ENCODE measurements at places on chromosomes 12 and 14. TPM values are rescaled to one million over a fixed set of nuclear protein-coding genes. Genes with fewer than 3 reads are reported as not detected.

DNA sequence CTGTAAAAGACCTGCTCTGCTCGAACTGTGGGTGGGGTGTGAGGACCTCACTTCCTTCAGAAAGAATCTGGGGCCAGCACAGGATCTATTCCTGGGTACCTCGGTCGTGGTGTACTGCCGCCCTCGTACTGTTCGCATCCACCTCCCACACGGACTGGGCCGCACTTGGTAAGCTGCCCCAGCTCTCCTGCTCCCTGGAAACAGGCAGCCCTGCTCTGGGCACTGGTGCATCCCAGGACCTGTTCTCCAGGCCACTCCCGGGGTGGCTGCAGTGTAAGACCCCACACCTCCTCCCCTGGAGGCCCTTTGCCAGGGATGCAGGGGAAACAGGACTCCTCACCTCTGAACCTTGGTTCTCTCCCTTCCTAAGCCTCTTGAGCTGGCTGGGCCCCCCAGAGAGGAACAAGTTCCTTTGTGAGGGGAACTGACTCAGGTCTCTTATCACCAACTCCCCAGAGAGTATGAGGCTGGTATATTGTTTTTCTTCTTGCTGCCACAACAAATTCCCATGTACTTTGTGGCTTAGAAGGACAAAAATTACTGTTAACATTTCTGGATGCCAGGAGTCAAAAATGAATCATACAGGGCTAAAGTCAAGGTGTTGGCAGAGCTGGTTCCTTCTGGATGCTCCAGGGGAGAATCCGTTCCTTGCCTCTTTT lies 276.5 kb downstream of the NUAK1 start:
- H3K36me3 ChIP-seq, result no peaks in the 10 kb centered on the region
- no peaks in the 10 kb centered on the region for H3K4me1 ChIP-seq
- no peak overlapping the region for H3K4me3 ChIP-seq
- H3K27ac ChIP-seq, result no peak overlapping the region
- H3K27me3 ChIP-seq, result no peaks in the 10 kb centered on the region
- DNase-seq, result no peak

- H3K4me3 ChIP-seq, result no peak overlapping the region
- H3K4me1 ChIP-seq, result no peaks in the 10 kb centered on the region
- H3K36me3 ChIP-seq, result no peaks in the 10 kb centered on the region
- no peaks in the 10 kb centered on the region for H3K27me3 ChIP-seq
- no peak for DNase-seq
Measured at GRCh38 chr12:131867891-131868675, 26.3 kb upstream of the ULK1 start.

DNA sequence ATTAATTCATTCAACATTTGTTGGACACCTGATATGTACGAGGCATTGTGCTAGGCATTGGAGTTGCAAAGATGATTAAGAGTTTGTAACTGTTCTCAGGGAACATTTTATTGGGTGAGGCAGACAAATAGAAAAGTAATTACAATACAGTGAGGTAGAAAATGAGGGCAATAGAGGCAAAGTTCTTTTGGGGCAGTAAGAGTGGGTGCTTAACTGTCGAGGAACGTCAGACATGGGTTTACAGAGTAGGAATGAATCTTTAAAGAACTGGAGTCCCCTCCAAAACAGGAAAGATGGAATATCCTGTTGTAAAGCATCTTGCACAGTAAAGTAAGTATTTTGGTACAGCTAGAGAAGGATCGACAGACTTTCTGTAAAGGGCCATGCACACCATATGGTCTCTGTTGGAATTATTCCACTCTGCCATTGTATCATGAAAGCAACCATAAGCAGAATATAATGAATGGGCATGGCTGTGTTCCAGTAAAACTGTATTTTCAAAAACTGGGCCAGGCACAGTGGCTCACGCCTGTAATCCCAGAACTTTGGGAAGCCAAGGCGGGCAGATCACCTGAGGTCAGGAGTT lies 9.1 kb downstream of the CREBL2 start:
- H3K27ac ChIP-seq, result no peak overlapping the region
- H3K4me1 ChIP-seq, result peaks cover 6% of the 10 kb centered on the region
- no peaks in the 10 kb centered on the region for H3K36me3 ChIP-seq
- H3K27me3 ChIP-seq, result no peaks in the 10 kb centered on the region

The TAS2R19 gene
- 0.92 TPM for total RNA-seq

The HELB gene
- total RNA-seq, result 2.9 TPM

GRCh38 chr12:128830505-128830893 lies 6.7 kb upstream of the SLC15A4 start:
- H3K36me3 ChIP-seq, result no peaks in the 10 kb centered on the region
- no peak overlapping the region for H3K4me3 ChIP-seq
- H3K27ac ChIP-seq, result no peak overlapping the region
- no peak for DNase-seq
- H3K27me3 ChIP-seq, result no peaks in the 10 kb centered on the region
- no peaks in the 10 kb centered on the region for H3K4me1 ChIP-seq

GRCh38 chr12:22731236-22731635 lies 106.3 kb downstream of the ETNK1 start:
- H3K4me1 ChIP-seq, result no peaks in the 10 kb centered on the region
- no peak overlapping the region for H3K27ac ChIP-seq
- H3K4me3 ChIP-seq, result no peak overlapping the region
- no peak for DNase-seq

DNA sequence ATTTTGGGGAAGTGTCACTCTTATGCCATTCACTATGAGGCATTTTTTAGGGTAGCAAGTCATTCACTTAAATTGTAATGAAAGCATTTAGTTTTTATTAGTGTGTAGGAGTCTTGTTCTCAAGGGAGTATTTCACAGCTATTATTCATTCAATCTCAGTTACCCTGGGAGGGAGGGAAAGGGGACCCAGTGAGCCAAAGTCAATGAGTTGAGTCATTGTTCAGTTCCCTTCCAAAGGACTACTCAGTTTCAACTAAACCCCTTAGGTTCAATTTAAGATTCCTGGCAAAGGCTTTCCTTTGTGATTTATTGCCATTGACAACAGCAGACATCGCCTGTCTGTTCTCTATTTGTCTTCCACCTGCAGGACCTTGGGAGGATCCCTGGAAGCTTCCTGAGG lies 29.3 kb upstream of the RASSF8 start:
- no peaks in the 10 kb centered on the region for H3K36me3 ChIP-seq
- H3K27me3 ChIP-seq, result no peaks in the 10 kb centered on the region
- H3K27ac ChIP-seq, result no peak overlapping the region
- no peaks in the 10 kb centered on the region for H3K4me1 ChIP-seq
- no peak for DNase-seq

DNA sequence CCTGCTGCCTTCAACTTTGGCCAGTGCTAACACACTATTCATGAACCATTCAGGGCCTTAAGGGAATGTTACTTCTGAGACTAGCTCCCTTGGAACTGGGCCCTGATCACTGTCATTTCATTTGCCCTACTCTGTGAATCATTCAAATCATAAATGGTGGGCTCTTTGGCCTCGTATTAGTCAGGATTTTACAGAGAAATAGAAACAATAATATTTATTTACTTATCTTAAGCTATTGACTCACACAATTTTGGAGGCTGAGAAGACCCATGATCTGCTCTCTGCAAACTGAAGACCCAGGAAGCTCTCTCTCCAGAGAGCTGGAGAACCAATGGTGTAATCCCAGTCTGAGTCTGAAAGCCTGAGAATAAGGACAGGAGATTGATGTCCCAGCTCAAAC lies 398.5 kb downstream of the LRIG3 start:
- H3K4me3 ChIP-seq, result no peak overlapping the region
- no peaks in the 10 kb centered on the region for H3K4me1 ChIP-seq
- no peaks in the 10 kb centered on the region for H3K36me3 ChIP-seq
- H3K27me3 ChIP-seq, result no peaks in the 10 kb centered on the region
- no peak for DNase-seq

The TTC9 gene
- total RNA-seq, result 0.59 TPM

DNA sequence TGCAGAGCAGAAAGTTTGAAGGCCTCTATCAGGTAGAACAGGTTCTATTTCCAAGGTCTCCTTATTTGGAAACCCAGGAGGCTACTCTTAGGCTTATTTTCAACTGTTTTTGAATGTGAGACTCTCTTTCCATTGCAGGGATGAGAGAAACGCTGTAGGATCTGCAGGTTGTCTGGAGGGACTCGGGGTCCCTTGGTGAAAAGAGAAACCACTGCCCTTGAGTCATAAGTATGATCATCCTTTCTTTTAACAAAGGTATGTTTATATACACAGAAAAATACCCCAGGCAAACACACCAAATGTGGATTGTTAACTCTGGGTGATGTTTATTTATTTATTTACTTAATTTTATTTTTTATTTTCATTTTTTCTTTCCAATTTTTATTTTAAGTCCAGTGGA lies 57.8 kb upstream of the MAX start:
- no peaks in the 10 kb centered on the region for H3K27me3 ChIP-seq
- DNase-seq, result no peak
- no peaks in the 10 kb centered on the region for H3K36me3 ChIP-seq
- no peak overlapping the region for H3K4me3 ChIP-seq

The ETFBKMT gene
- 3.0 TPM for total RNA-seq

The PSEN1 gene
- total RNA-seq, result 15.8 TPM

DNA sequence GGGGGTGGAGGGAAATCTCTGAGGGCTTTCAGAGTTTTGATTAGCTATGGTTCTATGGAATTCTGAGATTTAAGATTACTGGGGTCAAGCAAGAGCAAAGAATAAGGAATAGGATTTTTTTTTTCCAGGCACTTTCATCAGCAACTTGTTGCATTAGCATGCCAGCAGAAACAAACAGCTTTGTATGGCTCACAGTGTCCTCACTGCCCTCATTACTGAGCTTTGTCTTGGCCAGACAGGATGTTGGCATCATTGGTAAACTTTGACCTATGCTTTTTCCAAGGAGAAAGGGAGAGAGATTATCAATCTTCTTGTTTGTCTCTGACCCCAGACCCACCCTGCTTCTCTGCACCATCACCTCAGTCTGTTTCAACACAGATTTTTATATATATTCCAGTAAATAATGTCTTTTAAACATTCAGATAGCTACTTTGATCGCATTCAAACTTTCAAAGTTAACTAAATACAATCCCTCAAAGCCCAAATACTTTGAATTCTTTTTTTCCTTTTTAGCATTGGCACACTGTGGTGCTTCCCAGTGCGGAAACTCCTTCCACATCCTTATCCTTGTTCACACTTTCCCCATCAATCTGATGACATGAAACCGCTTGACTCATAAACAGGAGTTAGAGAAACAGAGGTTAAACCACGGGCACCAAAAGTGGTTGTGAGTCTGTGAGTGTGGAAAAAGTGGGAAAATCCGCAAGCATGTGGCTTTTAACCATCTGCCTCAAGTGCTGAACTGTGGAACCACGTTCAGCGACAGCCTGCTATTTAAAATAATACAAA lies 282.2 kb upstream of the FAR2 start:
- H3K36me3 ChIP-seq, result no peaks in the 10 kb centered on the region
- no peak for DNase-seq
- no peaks in the 10 kb centered on the region for H3K4me1 ChIP-seq
- H3K27ac ChIP-seq, result no peak overlapping the region
- no peak overlapping the region for H3K4me3 ChIP-seq
- no peaks in the 10 kb centered on the region for H3K27me3 ChIP-seq

DNA sequence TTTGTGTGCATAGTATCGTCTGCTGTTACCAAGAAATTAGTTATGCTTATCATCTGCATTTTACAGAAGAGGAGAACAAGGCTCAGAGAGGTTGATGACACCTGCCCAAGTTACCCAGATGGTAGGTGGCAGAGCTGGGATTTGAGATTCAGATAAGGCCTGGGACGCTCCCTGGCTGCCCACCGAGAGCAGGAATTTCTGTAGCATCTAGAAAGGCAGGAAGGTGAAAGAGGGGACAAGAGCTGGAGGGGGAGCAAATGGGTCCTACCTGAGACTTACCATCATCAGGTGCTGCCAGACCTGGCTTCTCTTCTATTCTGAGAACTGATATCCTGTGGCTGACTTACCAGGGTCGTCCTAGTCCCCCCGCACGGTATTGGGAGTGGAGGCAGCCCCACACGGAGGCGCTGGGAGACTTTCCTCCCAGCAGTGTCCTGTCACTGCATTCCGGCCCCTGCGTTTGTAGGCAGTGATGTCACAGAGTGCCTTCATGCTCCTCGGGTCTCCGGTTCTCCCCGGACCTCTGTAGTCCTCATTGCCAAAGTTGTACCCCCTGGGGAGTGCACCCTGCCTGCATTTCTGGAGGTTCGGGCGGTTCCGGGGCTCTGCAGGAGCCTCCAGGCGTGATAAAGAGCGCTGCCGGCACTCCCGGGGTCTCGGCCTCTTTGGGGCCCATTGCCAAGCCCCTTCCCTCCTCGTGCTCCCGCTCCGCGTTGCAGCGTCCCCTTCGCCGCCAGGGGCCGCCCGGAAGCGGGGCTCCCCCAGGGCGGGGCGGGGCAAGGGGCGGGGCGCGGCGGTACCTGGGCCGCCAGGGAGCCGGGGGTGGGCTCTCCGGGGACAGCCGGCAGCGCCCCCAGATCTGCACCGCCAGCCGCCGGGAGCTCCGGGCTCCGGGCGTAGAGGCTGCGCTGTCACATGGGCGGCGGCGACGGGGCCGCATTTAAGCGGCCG lies at the start of gene CABP1:
TSS of gene CABP1 (plus strand) at position 856 of the 951 bp plus-strand sequence. CDS start at position 916, 60 bp downstream.
- H3K27ac ChIP-seq, result no peak within 1 kb of the TSS
- H3K4me1 ChIP-seq, result peaks cover 5% of the 10 kb centered on the region
- H3K4me3 ChIP-seq, result peak within 1 kb of the TSS; percentile 40
- peak; percentile 35 for DNase-seq
- no peaks in the 10 kb centered on the region for H3K27me3 ChIP-seq
- H3K36me3 ChIP-seq, result no peaks in the 10 kb centered on the region

- no peaks in the 10 kb centered on the region for H3K4me1 ChIP-seq
- no peaks in the 10 kb centered on the region for H3K27me3 ChIP-seq
- DNase-seq, result peak; percentile 12
Measured at GRCh38 chr14:94051115-94051514, 25.0 kb downstream of the OTUB2 start.

Data from pancreas (tissue), 10 donors.